Fibroblast of villous mesenchyme (primary cell): ENCODE measurements at places on chromosomes 6 and 20. TPM values are rescaled to one million over a fixed set of nuclear protein-coding genes. Genes with fewer than 3 reads are reported as not detected.

GRCh38 chr6:45424451-45424861, 46.7 kb upstream of the SUPT3H start:
- DNase-seq, result no peak

- no peak for DNase-seq
These were observed 140.2 kb upstream of the MOCS1 start for GRCh38 chr6:40074306-40075055.

DNA sequence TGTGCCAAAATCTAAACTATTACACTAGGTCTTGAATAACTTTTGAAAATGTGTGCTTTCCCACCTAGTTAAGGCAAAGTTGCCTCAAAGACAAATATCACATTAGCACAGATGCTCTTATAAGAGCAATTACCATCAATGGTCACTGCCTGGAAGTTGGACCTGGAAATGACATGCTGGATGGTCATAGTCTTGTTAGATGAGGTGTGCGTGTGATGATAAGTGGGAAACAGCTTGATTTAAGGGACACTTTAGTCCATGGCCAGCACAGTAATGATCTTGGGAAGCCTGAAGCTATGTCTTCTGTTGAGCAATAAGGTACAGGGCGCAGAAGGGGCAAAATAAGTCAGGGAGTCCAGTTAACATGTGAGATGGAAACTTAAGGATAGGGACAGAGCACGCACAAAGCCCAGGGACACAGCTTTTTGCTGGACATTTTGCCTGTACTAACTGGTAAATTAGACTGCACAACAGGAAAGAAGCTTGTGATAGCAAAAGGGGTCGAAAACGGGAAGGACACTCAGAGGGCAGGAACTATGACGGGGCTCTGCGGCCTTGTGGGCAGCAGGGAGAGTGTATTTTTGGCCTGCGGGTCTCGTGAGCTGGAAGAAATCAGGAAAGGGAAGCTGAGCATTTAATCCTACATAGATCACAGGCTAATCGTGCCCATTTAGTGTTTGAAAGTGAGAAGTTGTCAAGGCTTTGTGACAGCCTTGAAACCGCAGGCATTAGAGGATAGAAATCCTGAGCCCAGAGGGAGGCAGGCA, 66.7 kb upstream of the BMP2 start:
- DNase-seq, result no peak

GRCh38 chr20:1754306-1754705, 96.7 kb upstream of the SIRPG start:
- DNase-seq, result no peak

GRCh38 chr6:113050979-113051378, 703.8 kb downstream of the RFPL4B start:
- no peak for DNase-seq

GRCh38 chr20:63387917-63388316, 26.8 kb upstream of the CHRNA4 start:
- no peak for DNase-seq

- peak; percentile 30 for DNase-seq
These were observed 412.7 kb downstream of the GRIK2 start for GRCh38 chr6:101806241-101806640.

GRCh38 chr20:63367446-63368055, 6.4 kb upstream of the CHRNA4 start:
- DNase-seq, result no peak

- DNase-seq, result no peak
These were observed 436.7 kb downstream of the MEI4 start for GRCh38 chr6:78089531-78089930.

GRCh38 chr20:17809362-17810061, 109.7 kb downstream of the BANF2 start:
- DNase-seq, result no peak

DNA sequence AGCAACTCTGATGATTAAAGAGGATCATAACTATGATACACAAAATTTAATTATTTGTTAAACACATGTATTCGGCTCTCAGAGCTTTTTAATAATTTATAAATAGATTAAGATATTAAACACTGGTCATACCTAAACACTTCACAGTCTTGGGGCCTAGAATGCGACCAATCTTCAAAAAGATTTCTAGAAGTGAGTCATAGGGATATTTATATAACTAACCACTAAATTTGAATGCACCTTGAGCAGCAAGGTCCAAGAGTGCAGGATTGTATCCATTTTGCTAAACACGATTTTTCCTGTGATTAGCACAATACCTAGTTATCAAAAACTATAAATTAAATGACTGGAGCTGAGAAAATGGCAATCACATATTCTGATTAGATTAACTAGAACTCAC, 709.3 kb downstream of the EPHA7 start:
- no peak for DNase-seq

GRCh38 chr20:47304287-47304686, 52.2 kb downstream of the ZMYND8 start:
- peak; percentile 93 for DNase-seq

- DNase-seq, result peak; percentile 17
These were observed 370.6 kb upstream of the FLRT3 start for GRCh38 chr20:14707865-14708596.

- peak; percentile 74 for DNase-seq
These were observed 6.3 kb upstream of the GABRR2 start for GRCh38 chr6:89321131-89321970.

DNA sequence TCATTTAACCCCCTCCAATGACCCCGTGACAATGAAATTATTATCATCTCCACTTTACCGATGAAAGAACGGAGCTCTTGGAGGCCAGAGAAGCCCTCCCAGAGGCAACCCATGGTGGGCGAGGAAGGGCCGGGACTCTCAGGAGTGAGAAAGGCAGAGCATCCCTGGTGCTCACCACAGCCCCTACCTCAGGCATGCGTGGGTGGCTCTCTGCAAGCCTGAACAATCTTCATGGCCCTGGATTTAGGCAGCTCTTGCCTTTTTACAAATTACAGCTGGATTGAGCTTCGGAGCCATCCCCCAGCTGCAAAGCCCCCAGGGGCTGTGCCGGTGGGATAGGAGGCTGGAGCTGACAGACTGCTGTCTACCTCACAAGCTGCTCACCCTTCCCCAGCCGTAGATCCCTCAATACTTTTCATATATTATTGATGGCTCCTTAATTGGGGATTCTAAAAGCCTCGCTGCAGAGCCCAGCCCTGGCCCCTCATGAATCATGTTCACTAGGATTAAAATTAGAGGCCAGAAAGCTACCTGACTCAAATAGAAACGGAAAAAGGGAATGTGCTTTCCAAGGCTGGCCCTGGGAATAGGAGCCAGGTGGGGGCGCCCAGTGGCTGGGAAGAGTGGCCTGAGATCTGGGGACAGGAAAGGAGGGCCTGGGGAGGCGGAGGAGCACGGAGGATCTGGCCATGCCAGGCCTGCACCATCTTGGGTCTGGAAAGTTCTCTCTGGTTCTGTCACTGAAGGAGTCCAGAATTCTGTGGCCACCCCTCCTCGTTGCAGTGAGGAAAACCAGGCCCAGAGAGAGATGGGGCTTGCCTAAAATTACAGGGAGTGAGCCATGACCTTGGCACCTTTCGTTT, 29.1 kb downstream of the CPNE5 start:
- no peak for DNase-seq

DNA sequence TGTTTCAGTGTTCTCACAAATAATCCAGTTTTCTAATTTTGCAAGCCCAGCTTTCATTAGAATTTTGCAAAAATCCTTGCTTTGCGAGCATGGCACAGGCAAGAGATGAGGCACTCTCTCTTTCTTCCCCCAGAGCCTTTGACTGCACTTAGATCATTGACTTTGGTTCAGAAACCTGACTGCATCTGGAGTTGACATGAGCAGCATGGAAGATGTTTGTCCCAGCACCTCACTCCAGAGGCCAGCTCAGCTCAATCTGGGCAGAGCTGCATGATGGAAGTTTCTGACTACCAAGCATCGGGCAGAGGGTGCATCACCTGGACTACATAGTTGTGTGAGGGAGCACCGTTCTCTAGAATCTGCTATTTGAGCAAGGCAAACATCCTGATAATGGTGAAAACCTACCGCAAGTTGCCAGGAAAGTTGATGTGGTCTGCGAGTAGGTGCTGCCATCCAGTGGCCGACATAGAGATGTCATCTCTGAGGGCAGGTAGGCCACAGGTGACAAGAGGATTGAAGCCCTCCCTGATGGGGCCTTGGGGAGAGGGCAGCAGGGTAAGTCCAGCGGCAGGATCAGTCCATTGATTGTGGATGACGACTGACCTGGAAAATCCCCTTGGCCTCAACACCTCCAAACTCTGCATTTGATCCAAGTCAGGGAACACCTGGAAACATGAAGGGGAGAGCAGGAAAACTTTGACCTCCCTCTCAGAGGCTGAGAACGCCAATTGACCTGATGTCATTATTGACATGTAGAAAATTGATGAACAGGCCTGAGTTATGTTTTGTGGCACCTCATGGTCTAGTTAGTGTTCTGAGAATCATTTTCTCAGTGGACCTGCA, 3.8 kb upstream of the LPA start:
- no peak for DNase-seq

Gene ZBTB12
- total RNA-seq, result 1.9 and 3.0 TPM in 2 replicates

Gene DUSP15
- 0.32 TPM in 1 of 2 replicates, not detected in the other for total RNA-seq

Gene ECT2L
- total RNA-seq, result not detected in 2 replicates

Gene GSTA5
- total RNA-seq, result not detected in 2 replicates

Gene HLA-G
- not detected in 2 replicates for total RNA-seq

Gene SPDEF
- total RNA-seq, result under 0.01 TPM in 2 replicates

Gene ZKSCAN3
- total RNA-seq, result 3.2 and 4.7 TPM in 2 replicates

Gene LHFPL5
- total RNA-seq, result not detected in 2 replicates

Gene RIMS4
- total RNA-seq, result under 0.01 TPM in 1 of 2 replicates, not detected in the other
